ENCODE measurements at places on chromosomes 16 and 17.

- DNase-seq: no peak
These were observed 143.3 kb downstream of the PITPNC1 start for GRCh38 chr17:67520252-67520906.

GRCh38 chr17:28076144-28076543 lies 33.7 kb downstream of the NLK start:
- no peak for DNase-seq

- no peak for DNase-seq
These were observed 89.9 kb downstream of the TBC1D16 start for GRCh38 chr17:79945591-79946255.

DNA sequence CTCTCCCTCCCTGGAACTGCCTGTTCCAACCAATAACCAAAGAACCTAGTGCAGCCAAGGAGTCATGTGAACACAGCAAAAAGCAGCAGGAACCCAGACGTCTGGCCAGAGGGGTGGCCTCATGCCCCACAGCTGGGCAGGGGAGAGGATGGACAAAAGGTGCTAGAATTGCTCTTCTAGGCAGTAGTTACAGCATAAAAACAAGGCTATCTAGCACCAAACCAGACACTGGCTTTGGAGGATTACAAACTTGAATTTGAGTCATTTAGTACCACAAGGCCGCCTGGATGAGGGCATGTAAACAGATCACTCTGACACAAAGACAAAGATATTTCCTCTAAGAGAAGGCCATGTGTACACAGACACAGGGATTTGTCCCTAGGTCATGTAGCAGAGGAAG lies 423.3 kb upstream of the MAF start:
- no peak for DNase-seq

DNA sequence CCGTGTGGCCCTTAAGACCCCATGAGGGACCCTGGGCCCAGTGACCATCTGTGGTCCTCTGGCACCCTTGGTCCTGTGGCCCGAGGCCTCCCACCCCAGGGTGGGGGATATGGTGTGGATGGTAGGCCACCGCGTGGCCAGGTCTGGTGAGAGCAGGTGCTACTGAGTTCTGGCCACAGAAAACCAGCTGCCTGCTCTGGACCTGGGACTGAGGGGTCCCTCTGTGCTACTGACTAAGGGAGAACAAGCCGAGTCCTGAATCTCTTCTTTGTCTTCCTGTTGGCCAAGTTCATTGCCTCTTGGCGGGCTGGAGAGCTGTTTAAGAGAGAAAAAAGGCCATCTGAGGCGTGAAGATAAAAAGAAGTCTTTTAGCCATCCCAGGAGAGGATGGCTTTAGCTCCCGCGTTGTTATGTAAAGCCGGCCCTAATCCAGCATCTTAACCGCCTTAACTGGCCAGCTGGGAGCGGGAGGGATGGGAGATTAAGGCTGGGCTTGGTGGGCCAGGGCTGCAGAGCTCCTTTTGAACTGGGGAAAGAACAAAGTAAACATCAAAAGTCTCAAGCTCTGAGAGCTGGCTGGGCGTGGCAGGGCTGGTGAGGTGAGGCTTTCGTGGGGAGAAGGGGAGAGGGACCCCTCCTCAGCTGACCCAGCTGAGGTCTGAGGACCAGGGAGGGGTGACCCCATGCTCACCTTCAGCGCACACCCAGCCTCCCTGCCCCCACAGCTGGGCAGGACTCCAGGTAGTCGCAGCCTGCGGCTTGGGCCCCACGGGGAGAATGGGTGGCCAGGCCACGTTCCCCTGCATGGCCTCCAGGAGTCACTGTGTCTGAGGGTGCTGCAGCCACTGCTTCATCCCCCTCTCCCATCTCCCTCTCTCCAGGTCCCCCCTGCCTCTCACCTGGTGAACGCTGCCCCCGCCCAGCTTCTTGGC lies 62.4 kb downstream of the NKD1 start:
- DNase-seq: peak; percentile 93

DNA sequence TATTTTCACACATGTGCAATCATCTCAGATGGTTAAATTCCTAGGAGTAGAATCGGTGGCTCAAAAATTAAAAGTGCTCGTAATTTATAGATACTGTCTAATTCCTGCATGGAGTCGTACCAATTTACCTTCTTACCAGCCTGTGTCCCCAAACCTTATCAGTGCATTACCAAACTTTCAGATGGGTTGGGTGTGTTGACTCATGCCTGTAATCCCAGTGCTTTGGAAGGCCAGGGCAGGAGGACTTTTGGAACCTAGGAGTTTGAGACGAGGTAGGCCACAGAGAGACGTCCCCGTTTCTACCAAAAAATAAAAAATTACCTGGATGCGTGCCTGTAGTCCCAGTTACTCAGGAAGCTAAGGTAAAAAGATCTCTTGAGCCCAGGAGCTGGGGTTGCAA lies 34.5 kb upstream of the GPRC5B start:
- no peak for DNase-seq

DNA sequence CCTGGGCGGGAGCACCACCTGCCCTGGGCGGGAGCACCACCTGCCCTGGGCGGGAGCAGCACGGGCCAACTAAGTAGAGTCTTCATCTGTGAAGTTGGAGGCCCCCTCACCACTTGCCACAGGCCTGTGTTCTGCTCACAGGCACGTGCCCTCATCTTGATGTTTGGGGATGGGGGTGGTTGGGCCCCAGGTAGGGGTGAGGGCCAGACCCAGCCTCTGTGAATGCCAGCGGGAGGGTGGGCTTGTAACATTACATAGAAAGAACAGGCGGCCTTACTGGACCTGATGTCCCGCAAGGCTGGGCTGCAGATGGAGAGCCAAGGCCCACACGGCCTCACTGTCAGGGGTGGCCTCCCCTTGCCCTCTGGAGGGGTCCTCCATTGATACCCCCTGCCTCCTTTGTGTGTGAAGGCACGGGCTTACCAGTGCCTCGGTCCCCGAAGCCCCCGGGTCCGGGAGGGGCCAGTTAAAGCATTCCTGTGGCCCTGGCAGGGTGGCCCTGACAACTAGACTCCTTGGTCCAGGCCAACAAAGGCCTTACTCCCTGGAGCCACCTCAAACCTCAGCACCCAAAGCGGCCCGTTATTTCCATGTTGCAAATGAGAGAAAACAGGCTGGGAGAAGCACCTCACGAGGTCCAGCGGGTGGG lies 1.1 kb upstream of the SLC16A3 start:
- no peak for DNase-seq

- no peak for DNase-seq
These were observed 167.1 kb upstream of the ZFHX3 start for GRCh38 chr16:73214825-73215677.

DNA sequence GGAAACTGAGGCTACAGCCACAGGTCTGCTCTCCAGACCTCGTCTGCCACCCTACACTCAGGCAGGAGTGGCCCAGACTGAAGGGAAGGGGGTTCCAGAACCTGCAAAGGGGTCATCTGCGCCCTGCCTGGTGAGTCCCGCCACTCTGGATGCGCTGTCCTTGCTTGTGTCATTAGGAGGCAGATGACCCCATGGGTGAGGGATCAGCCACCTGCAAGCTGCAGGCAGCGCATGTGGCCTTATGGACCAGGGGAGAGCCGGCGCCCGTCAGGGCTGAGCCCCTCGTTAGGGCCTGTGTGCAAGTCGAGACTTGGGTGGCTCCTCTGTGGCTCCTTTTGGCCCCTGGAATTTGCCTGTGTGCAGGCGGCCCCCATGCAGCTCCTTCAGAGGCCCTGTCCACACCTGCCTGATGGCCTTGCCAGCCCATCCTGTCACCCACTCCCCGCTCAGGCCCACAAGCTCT lies 5.7 kb downstream of the ZFPM1 start:
- DNase-seq: no peak

DNA sequence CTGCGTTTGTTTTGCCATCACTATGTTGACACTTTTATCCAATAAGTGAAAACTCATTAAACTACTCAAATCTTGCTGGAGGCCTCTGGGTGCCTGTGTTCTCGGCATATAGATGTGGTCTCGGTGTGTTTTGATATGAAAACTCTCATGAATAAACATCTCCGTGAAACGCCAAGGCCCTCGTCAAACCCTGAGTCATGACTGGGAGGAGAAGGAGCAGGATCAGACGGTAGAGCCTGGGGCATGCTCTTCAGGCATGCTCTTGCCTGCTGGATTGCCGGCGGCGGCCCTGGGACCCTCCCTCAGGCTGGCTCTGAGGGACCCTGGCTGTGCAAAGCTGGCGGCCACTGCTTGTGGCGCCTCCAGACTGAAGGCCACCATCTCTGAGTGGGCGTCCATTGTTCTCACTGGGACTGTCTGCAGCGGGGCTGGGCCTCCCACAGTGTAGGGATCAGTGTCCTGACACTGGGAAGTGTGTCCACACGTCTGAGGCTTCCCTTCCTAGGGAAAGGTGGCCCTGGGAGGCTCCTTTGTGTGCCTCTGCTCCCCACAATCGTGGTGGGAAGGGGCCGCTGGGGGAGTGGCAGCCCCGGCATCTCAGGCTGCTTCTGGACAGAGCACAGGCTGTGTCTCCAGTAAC lies 1.7 kb upstream of the NPB start:
- no peak for DNase-seq

GRCh38 chr16:80816356-80816755 lies 12.0 kb upstream of the CDYL2 start:
- DNase-seq: no peak

GRCh38 chr17:44916781-44917241 lies 1.5 kb upstream of the GFAP start:
- no peak for DNase-seq

DNA sequence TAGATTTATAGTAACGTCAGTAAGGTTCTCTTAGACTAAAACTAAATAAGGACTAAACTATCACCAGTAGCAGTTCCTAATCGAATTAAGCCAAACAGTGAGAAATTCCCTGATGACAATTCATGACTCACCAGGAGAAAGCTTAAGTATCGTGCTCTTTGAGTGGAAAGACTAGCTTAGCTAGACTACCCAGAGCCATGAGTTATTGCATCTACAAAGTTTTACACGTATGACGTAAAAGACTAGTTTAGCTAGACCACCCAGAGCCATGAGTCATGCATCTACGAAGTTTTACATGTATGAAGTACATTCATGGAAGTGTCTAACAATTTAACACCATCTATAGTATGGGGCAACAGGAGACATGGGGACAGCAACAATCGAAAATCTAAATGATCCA lies 36.6 kb downstream of the UBE2G1 start:
- no peak for DNase-seq

GRCh38 chr17:5541610-5542202 lies 42.6 kb downstream of the NLRP1 start:
- DNase-seq: peak; percentile 26

- no peak for DNase-seq
These were observed 90.3 kb upstream of the CHMP6 start for GRCh38 chr17:80901319-80901718.

DNA sequence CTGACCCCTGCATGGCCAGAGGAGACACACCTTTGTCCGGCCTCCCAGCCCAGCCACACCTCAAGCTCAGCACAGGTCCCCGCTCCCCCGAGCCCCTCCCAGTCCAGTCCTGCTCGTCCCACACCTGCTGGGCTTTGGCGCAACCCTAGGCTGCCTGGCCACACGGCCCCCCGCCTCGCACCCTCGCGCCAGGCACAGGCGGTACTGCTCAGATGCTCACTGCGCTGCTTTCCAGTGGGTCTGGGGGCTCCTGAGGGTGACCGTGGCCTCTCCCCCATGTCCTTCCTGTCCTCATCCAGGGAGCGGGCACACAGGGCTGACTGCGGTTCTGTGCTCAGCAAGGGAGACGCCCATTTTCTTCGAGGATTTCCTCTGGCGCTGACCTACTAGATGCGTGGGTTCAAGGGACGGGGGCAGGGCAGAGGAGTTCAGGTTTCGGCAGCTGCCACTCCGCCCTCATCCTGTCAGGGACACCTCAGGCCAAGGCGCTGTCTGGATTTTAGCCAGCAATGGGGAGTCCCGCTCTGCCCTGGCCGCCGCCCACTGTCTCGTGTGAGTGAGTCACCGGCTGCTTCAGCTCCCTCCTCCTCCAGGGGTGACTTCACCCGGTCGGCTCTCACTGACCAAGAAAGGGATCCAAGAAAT lies 118.0 kb upstream of the ZNF469 start:
- DNase-seq: peak; percentile 59

- DNase-seq: no peak
These were observed 154.2 kb downstream of the VPS53 start for GRCh38 chr17:560432-560873.

- DNase-seq: no peak
These were observed 2.3 kb upstream of the LHX1 start for GRCh38 chr17:36934692-36935630.

GRCh38 chr17:7587420-7588151 lies 2.3 kb downstream of the SOX15 start:
- DNase-seq: no peak

DNA sequence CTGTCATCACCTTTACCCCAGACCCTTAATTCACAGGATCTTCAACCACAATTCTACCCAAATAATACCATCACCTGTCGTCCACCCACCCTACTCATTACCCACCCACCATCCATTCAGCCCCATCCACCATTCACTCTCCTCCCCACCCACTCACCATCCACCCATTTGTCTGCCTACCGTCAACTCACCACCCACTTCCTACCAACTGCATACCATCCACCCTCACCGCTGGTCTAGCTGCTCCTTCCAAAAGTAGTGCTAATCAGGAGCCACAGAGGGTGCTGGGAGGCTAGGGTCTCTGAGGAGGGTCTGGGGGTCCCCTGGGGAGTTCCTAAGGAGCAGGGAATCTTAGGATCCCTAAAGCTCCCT lies 12.0 kb upstream of the IGFBP4 start:
- DNase-seq: no peak

DNA sequence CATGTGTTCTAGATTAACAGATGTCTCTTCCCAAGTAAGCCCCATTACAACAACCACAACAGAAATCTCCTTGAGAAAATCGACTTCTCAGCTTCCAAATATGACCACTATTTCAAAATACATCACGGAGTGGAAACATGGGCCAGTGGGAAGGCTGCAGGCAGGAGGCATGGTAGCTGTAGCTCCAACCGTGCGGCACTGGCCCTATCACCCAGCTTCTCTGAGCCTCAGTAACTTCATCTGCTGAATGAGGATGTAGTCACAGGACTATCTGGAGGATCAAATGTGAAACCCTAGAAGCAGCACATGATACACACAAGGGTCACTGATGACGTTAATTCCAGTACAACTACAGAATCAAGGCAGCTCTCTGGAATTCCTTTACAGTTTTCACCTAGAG lies 112.2 kb downstream of the VPS53 start:
- no peak for DNase-seq

DNA sequence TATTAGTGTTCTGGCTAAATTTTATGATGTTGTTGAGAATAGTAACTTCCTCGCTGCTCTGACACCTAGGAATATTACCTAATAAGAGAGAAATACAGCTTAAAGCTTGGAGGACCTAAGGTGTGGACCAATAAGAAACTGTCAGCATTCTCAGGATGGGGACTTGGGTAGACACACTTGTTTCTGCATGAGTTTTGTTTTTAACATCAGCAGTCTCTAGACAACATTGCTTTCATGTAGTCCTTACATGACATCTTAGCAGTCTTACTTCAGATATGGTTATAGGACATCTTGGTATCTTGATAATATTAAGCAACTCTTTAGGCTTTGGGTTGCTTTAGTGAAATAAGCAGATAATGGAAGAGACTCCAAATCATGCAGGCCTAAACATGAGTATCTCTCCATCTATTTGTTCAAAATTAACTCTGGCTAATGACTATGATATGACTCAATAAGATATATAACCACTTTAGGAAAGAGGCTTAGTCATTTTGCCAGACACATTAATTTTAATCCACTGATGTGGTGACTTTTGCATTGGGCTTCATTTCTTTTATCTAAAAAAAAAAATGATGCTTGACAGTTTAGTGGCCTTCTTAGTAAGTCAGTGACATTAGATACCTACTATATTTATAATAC lies 84.5 kb downstream of the WNT3 start:
- no peak for DNase-seq

- DNase-seq: no peak
These were observed 65.0 kb downstream of the SMG6 start for GRCh38 chr17:2238432-2239169.
